Stimulated activated CD8-positive, alpha-beta memory T cell treated with anti-CD3 and anti-CD28 coated beads, Interleukin-2, amount 100 ng/mL, for 1 hour (primary cell): ENCODE measurements at places on chromosomes 3 and 15.

- DNase-seq, result no peak
These were observed 178.4 kb upstream of the SUCLG2 start for GRCh38 chr3:67832817-67833216.

GRCh38 chr3:57596495-57597126, 533 bp downstream of the ARF4 start:
- peak; percentile 37 for DNase-seq

DNA sequence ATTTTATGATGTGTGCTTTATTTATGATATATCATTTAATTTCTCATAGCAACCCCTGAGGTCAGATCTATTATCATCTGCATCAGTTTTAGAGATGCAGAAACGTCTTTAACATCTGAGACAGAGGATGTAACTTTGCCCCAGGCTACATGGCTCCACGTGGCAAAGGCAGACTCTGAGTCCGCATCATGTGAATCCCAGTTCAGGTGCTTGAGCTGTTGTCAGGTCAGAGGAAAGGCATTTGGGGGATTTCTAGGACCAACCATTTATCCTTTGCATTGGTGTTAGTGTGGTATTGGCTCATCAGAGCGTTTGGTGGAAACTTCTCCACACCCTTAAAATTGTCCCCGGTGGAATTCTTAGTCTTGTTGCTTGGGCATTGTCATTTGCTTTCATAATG, 10.8 kb downstream of the CACNA2D3 start:
- no peak for DNase-seq

DNA sequence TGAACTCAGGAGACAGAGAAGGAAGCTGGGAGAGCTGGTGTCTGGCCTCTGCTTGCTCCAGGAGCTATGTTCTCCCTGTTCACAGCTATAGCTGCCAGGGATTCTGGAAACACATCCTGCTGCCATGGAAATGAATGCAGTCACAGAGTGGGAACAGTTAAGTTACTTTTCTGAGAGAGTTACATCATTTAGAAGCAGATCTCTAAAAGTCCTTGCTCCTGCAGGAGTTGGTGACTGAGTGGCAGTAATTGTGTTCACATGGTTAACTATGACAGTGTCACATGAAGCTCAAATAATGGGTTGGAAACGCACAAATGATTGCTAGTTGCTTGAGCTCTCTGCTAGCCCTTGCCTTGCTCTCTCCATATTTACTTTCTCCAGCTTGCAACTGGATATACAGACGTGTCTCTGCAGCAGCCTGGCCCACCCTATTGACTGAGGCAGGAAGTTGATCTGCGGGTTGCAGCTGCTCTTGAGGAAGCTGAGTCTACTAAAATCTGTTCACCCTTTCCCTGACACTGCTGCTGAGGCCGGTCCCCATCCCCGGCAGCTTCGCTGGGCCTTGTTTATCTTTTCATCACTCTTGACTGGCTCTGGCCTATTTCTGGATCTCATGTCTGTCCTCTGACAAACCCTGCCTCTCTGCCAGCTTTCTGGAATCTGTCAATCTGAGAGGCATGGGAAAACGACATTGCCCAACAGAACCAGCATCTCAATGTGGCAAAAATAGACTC, 16.7 kb upstream of the ISLR start:
- DNase-seq, result no peak

GRCh38 chr3:39383045-39383880, at the start of gene SLC25A38:
Gene SLC25A38, plus strand, starts transcription at chr3:39383370. Its CDS starts 355 bp downstream, at chr3:39383725.
- DNase-seq, result peak; percentile 63
